Frontal cortex (tissue), 4 donors: ENCODE measurements at places on chromosomes 1 and 21. TPM values are rescaled to one million over a fixed set of nuclear protein-coding genes. Genes with fewer than 3 reads are reported as not detected.

Gene SPATA46
- total RNA-seq, result not detected

Gene SLC35F3
- total RNA-seq, result 2.4 TPM

Gene MTARC2
- 7.3 TPM for total RNA-seq

Gene MYCL
- 9.4 TPM for total RNA-seq

Gene SH2D1B
- not detected for total RNA-seq

Gene ODF2L
- 67.7 TPM for total RNA-seq

Gene CDC14A
- 2.9 TPM for total RNA-seq

Gene CACYBP
- 182 TPM for total RNA-seq

Gene CROCC
- total RNA-seq, result 17.5 TPM

Gene FCRL5
- not detected for total RNA-seq

Gene TSPAN1
- 0.82 TPM for total RNA-seq

Gene CDC7
- 24.9 TPM for total RNA-seq

Gene RHCE
- under 0.01 TPM for total RNA-seq

Gene NECTIN4
- total RNA-seq, result not detected

Gene KCNE2
- total RNA-seq, result under 0.01 TPM

Gene AMY2B
- total RNA-seq, result 146 TPM

Gene RASSF5
- total RNA-seq, result 0.82 TPM

Gene SASS6
- total RNA-seq, result 4.5 TPM

Gene PEAR1
- total RNA-seq, result 0.41 TPM

Gene SPRR1A
- not detected for total RNA-seq

Gene PIK3R3
- 33.4 TPM for total RNA-seq

Gene GPR52
- total RNA-seq, result 2.9 TPM

Gene SYNC
- total RNA-seq, result 3.7 TPM

Gene SPATA45
- 2.0 TPM for total RNA-seq

Gene TTLL7
- 134 TPM for total RNA-seq

Gene UBE2G2
- 39.9 TPM for total RNA-seq

Gene BNIPL
- total RNA-seq, result under 0.01 TPM

Gene OR2M2
- total RNA-seq, result not detected

Gene CD1D
- 0.41 TPM for total RNA-seq

Gene ITLN2
- total RNA-seq, result not detected

Gene S100A7
- not detected for total RNA-seq

Gene OR4F29
- total RNA-seq, result not detected

Gene RGS21
- under 0.01 TPM for total RNA-seq

Gene HAO2
- total RNA-seq, result under 0.01 TPM

Gene LCE1D
- not detected for total RNA-seq

Gene WDR64
- not detected for total RNA-seq

Gene TMPRSS2
- not detected for total RNA-seq

Gene LRRC38
- total RNA-seq, result not detected

Gene NLRP3
- total RNA-seq, result 0.82 TPM

Gene TOMM40L
- total RNA-seq, result 22.4 TPM

Gene AK4
- total RNA-seq, result 9.0 TPM
